ENCODE measurements at places on chromosomes 1 and 21.

GRCh38 chr1:243927381-243927780 lies 77.3 kb upstream of the AKT3 start:
- DNase-seq = no peak

- no peak for DNase-seq
These were observed 57.6 kb downstream of the TGFB2 start for GRCh38 chr1:218402786-218403120.

GRCh38 chr21:42425591-42425990 lies 21.9 kb downstream of the UBASH3A start:
- no peak for DNase-seq

DNA sequence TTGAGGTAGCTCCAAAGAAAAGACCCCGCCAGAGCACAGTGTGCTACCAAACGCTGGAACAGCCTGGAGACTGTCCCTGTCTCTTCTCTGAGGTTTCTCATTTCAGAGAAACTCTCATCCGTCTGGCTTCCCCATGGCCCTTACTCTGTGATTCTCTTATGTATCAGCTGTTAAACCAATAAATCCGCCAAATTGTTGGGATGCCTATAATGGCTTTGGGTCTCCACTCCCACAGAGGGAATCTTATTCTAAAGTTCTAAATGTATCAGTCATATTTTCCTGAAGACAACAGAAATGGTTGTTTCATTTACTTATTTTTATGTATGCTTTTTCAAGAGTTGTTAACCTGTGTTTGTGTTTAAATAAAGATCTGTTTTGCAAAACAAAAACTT lies 4.0 kb downstream of the ERG start:
- DNase-seq = no peak

DNA sequence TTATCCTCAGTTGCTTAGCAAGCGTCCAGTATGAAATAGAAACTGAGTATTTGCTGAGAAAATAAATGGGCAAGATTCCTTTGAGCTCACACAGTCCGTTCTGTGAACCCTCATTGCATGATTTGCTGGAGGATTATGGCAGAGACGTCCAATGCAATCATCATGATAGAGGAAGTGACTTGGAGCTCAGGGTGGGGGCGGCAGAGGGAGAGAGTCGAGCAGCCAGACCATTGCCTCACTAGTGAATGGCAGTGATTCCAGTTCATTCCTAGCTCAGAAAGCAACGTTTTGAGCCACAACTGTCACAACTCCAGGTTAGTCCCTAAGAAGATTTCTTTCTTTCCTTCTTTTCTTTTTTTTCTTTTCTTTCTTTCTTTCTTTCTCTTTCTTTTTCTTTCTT lies 27.5 kb upstream of the COL9A2 start:
- DNase-seq = no peak

- no peak for DNase-seq
These were observed 1.8 kb downstream of the TAS1R3 start for GRCh38 chr1:1332774-1333480.

DNA sequence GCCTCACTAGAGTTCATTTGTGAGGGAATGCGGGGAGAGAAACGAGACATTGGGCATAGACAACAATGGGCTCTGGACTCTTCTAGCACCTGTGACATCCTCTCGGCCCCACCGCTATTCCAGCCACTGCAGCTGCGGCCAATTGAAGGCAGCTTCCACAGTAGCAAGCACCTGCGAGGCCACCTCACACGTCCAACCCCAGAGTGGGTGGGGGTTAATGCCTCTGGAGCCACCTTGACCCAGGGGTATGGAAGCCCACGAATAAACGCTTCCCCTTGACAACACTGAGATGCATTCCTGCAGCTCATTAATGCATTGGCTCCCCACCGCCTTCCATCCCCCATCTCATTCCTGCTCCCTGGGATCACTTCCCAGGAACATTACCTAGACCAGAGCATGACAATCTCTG lies 104.4 kb downstream of the GLIS1 start:
- DNase-seq = no peak

GRCh38 chr1:202649553-202650392 lies 60.5 kb downstream of the SYT2 start:
- no peak for DNase-seq

DNA sequence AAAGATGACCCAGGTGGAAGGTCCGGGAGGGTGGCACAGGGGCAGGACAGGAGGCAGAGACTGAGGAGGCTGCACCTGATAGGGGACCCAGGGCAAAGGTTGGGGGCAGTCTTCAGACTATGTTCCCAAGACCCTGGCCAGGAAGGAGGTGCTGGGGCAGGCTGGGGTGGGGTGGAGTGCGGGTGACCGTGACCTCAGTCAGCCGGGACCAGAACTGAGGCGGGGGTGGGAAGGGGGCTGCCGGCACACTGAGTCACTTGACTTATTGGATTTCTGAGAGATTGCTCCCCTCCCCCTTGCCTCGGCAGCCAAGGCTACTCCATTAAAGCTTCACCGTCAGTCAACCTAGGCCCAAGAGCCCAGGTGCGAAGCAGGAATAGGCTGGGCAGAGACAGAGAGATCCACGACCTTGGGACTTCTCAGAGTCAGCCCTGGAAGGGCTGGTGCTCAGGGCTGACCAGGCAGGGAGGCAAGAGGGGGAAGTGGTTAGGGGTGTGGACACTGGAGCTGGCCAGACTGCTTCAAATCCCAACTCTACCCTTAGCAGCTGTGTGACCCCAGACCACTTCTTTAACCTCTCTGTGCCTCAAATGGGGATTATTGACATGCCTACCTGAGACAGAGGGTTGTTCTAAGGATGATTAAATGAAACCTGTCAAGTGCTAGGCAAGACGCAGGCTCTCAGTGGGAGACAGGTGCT lies 47.9 kb upstream of the LAPTM5 start:
- no peak for DNase-seq

- DNase-seq = no peak
These were observed 56.2 kb downstream of the SLC37A1 start for GRCh38 chr21:42569732-42570301.

DNA sequence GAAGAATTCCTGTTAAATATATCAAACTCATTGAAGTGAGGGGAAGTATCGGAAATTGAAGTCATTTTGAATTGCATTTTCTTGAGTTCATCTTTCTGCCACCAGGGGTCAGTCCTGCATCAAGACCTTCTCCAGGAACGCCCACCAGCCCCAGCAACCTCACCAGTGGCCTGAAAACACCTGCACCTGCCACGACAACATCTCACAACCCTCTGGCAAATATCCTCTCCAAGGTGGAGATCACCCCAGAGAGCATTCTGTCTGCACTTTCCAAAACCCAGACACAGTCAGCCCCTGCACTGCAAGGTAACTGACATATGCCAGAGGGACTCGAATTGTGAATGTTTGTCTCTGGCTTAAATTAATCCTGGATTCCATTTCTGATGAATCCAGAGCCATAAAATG lies 22.8 kb upstream of the TARS2 start:
- peak; percentile 84 for DNase-seq

GRCh38 chr21:16584756-16585155 lies 855.0 kb downstream of the USP25 start:
- DNase-seq = no peak

GRCh38 chr1:43143441-43143888 lies 28.6 kb downstream of the EBNA1BP2 start:
- DNase-seq = no peak

GRCh38 chr21:41393876-41394465 lies 32.1 kb upstream of the MX1 start:
- no peak for DNase-seq

- DNase-seq = no peak
These were observed 40.7 kb downstream of the UMODL1 start for GRCh38 chr21:42111811-42112210.

GRCh38 chr1:174556392-174556791 lies 108.6 kb downstream of the GPR52 start:
- DNase-seq = no peak

- DNase-seq = no peak
These were observed 12.0 kb upstream of the CTSS start for GRCh38 chr1:150777544-150777943.

DNA sequence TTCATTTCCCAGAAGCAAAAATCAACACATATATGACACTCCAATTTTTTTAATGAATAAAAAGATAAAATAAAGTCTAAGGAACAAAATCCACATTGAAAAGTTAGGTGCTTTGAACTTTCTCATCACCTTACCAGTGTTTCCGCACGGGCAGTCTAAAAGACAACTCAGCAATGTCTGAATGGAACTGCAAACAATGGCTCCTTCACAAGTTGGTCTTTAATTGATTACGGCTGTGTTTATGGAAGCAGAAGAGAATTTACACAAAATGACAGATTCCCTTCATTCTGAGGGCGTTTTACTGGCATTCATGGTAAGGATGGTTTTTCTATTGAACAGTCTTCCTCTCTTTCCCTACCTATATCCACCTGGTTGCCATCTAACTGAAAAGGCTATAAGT lies 65.0 kb upstream of the RNPC3 start:
- no peak for DNase-seq

DNA sequence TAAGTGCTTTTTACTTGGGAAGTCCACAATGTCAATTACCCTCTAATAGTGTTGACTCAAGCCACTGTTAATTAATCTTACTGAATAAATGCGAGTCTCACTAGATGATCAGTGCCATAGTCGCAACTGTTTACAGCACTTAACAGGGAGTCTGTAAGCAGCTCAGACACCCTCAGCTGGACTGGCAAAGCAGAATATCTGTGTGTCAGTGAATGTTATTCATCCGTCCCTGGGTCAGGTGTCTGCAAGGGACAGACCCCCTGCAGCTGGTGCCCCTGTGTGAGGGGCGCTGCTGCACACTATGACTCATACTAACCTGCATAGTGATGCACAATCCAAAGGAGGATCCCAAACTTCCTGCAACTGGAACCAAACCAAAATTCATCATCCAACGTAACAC lies 306.5 kb downstream of the HHIPL2 start:
- DNase-seq = no peak

DNA sequence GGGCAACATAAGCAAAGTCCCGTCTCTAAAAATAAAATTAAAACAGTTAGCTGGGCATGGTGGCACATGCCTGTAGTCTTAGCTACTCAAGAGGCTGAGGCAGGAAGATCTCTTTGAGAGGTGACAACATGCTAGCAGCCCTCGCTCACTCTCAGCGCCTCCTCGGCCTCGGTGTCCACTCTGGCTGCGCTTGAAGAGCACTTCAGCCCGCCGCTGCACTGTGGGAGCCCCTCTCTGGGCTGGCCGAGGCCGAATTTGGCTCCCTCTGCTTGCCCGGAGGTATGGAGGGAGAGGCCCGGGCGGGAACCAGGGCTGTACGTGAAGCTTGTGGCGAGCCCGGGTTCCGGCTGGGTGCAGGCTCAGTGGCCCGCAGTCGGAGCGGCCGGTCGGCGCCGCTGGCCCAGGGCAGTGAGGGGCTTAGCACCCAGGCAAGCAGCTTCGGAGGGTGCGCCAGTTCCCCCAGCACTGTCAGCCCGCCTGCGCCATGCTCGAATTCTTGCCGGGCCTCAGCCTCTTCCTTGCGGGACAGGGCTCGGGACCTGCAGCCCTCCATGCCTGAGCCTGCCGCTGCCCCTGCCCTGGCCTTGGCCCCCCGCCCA lies 138.3 kb downstream of the MAP3K21 start:
- DNase-seq = no peak

DNA sequence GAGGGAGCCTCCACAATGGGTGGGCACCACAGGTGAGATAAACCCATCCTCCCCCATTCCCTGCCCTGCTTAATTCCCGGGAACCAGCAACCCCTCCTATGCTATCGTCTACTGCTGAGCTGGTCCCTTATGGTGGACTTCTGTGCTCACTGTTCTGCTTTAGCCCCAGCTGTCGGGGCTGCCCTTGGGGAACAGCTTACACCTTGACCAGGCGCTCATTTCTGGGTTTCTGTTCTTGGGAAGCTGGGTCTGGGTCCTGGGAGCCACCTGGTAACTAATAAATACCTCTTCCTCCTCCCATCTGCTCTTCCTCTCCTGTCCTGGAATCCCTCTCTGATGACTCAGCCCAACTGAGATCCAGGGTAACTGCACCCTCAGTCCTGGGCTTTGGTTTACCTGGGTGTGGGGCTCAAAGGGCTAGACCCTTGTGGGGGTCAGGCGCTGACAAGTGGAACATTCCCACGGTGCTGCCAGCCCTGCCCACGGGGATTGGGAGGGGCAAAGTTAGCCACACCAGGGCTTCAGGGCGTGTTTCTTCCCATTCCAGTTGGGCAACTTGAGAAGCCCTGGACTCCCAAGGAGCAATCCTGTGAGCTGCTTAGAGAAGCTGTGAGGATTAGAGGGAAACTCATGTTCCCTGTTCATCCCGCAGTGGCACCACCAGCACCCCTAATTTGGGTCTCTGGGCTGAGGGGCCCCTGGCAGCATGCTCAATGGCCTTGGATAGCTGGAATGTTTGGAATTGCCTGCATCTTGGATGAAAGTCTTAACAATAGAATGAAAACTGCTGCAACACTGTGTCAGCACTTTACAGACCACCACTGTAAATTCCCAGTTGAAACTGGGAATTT lies 1.6 kb downstream of the PCAT6 start:
- no peak for DNase-seq

- DNase-seq = peak; percentile 56
These were observed 182.3 kb downstream of the FCRL5 start for GRCh38 chr1:157369808-157370521.

- no peak for DNase-seq
These were observed 7.6 kb upstream of the HJV start for GRCh38 chr1:146029117-146029516.

- DNase-seq = no peak
These were observed 8.0 kb downstream of the HUNK start for GRCh38 chr21:31880816-31881215.

- DNase-seq = no peak
These were observed 54.7 kb upstream of the GREM2 start for GRCh38 chr1:240666568-240667198.

GRCh38 chr1:182242641-182243040 lies 148.9 kb downstream of the GLUL start:
- no peak for DNase-seq

All from GM13976 (cell line).